Liver (tissue), 10 donors: ENCODE measurements at places on chromosomes 7 and 10.
A peak's percentile ranks its signal among the peaks of the same experiment; 100 is the strongest.

- no peak for DNase-seq
These were observed 26.5 kb upstream of the CHST15 start for GRCh38 chr10:124119946-124120345.

- DNase-seq, result no peak
These were observed 223.5 kb upstream of the GHITM start for GRCh38 chr10:83915801-83916200.

GRCh38 chr7:114212721-114213429 is 201.7 kb upstream of the FOXP2 start:
- DNase-seq, result no peak

DNA sequence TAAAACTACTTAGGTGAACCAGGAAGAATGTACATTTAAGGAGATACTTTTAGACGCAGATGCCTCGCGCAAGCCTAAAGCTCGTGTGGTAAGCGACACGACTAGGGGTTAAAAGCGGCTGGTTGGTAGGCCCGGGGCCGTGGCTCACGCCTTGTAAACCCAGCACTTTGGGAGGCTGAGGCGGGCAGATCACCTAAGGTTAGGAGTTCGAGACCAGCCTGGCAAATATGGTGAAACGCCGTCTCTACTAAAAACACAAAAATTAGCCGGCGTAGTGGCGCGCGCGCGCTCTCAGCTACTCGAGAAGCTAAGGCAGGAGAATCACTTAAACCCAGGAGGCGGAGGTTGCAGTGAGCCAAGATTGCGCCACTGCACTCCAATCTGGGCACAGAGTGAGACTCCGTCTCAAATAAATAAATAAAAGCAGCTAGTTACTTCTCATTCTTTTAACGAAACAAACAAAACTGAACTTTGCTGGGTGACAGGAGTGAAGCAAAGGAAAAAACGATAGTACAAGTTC is 879 bp downstream of the NUDT5 start:
- DNase-seq, result peak; percentile 35

GRCh38 chr7:70421319-70421718 is 710.6 kb upstream of the GALNT17 start:
- DNase-seq, result no peak

- no peak for DNase-seq
These were observed 46.0 kb downstream of the RASGEF1A start for GRCh38 chr10:43220657-43221418.

- no peak for DNase-seq
These were observed 49.1 kb upstream of the CDC14C start for GRCh38 chr7:48875045-48875916.

DNA sequence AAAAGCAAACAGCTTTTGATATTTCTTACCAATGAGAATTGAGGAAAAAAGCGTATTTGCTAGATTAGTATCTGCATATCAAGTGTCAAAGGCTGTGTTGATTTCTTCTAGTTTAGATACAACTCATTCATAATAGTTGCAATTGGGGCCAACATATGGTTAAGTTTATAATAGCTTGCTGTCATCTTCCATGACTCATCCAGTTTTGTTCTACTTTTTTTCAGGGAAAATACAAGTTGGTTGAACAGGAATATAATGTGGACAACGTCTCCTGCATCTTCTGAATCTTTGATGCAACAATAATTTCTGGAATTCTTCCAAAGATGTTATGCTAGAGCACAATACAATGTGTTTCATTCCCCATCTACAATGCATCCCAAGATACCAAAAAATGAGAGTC is 182.0 kb downstream of the THSD7A start:
- no peak for DNase-seq

GRCh38 chr10:11539191-11539868 is 72.1 kb downstream of the USP6NL start:
- DNase-seq, result no peak

DNA sequence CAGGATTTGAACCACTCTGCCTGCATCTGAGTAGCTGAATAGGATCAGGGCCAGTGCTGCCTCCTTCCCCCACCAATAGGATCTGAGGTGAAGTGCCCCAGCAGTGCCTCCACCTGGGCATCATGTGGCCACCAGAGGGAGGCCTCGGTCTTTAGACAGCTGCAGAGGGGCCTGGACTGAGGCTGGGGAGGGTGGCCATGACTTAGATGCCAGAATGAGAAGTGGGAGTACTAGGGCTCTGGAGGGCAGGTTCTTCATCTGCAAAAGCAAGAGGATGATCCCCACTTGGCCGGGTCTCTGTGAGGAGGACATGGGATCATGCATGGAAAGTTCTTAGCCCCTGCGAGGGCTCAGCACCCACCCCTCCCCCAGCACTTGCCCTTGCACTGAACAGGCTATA is 56.9 kb downstream of the NEUROG3 start:
- no peak for DNase-seq
